ENCODE measurements at places on chromosomes 11 and 22.
A peak's percentile ranks its signal among the peaks of the same experiment; 100 is the strongest.

DNA sequence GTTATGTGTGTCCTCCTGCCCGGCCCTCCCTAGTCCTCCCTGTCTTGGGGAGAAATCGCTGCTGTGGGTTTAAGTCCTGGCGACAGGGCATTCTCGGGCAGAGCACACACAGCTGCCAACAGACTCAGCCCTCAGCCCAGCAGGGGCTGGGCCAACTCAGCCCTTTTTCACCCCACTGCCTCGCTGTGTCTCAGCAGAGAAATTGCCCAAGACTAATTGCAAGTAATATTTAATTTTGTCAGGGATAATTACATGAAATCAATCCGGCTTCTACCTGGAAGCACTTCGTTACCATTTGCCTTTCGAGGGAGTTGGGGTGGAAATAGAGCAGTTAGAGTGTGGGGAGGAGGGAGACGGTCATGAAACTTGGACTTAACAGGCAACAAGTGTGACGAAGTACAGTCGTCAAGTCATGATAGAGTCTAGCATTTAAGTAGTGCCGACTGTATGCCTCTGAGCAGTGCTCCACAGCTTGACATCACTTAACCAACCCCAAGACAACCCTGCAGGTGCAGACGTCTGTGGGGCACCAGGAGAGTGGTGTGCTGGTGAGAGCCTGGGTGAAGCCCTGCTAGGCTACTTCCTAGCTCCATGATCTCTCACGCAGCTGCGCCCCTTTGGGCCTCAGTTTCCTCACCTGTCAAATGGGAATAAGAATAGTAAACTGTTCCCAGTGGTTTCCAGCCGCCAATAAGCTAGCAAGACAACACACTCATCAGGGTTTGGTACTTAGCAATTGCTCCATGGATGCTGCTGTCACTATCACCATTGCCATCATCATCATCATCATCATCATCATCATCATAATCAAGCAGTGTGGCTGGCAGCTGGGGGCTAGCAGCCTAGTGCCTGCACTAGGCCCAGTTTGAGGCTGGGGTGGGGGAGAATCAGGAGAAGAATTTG is 29.2 kb downstream of the MN1 start:
- no peak for DNase-seq

DNA sequence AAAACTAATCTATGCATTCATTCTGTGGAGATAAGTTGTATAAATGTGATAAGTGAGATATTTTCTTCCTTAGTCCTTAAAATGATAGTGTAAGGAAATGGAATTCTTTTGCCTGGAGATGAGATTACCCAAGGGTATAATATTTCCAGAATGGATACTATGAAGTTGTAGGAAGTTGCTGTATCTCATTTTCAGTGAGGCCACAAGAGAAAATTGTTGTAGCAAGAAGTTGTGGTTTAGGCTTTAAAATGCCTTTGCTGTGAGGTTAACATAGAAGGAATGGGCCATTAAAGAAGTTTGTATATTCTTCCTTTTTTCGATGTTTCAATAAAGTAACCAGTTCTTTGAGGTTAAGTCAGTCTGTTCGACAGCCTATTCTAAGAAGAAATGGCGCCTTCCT is 50.7 kb upstream of the LIN7C start:
- DNase-seq, result no peak

DNA sequence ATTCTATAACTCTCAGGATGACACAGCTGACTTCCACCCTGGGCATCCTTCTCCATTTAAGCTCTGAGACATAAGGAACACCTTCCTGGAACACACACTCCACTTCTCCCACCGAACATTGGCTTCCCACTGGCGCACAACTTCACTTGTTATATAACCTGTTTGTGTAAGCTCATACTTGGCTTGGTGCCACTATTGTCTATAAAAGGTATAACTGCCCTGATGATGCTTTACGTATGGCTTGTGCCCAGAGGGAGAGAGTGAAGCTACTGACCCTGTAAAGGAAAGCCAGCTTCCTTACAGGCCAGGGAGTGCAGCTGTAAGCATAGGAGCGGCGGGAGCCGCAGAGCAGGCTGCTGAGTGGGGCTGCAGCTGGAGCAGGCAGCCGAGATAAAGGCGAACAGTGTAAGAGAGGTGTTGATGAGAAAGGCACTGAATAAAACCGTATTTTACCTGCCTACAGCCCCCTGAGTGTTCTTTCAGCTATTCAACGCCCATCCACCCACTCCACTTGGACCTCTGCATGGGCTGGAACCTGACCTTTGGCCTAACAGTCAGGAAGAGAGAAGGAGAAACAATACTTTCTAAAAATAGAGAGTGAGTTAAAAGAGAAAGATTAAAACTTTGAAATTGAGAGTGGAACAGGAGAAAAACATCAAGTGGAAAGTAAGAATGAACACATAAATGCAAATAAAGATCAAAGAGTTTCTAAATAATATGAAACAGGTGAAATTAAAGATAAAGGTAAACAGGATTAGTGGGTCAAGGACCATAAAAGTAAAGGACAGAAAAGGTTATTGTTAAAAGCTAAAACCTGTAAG is 252.1 kb upstream of the ARHGAP42 start:
- DNase-seq, result peak; percentile 3

GRCh38 chr11:131977231-131977630 is 606.8 kb downstream of the NTM start:
- no peak for DNase-seq

DNA sequence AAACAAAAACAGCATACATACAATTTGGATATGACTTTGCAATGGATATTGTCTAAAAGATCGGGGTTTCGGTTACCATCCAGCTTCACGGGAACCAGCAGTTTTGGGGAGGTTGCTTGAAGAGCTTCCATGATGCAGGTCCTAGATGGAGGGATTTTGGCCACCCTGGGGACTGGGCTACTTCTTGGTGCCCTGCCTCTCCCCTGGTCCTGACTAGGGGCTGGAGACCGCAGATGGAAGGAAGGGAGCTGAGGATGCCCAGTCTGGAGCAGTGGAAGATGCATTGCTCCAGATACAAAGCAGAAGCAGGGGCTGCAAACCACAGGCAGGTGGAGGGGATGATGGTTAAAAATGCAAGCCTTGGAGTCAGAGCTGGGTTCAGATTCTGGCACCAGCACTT is 13.5 kb downstream of the SOX10 start:
- no peak for DNase-seq

GRCh38 chr11:27161071-27161470 is 120.5 kb downstream of the BBOX1 start:
- DNase-seq, result no peak

- no peak for DNase-seq
Observed at GRCh38 chr11:119788096-119788883, 59.3 kb upstream of the NECTIN1 start.

DNA sequence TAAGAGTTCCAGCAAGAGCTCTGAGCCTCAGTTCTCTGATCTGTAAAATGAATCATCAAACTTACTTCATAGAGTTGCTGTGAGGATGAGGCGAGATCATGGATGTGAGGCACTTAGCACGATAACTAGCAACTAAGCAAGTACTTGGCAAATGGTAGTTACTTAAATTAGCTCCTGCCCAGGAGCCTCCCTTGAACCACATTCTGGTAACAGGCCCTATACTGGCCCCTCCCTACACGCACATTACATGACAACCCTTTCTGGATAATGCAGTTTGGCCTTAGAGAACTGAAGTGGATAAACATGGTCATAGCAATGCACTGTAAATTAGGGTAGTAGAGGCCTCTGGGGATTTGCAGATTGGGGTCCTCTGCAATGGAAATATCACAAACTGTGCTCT is 187.4 kb upstream of the NARS2 start:
- DNase-seq, result no peak

- no peak for DNase-seq
Observed at GRCh38 chr11:10606536-10607208, 38.2 kb upstream of the LYVE1 start.

GRCh38 chr11:12270215-12270797 is 107.1 kb upstream of the PARVA start:
- no peak for DNase-seq

- DNase-seq, result no peak
Observed at GRCh38 chr11:112769584-112769983, 191.6 kb upstream of the NCAM1 start.

DNA sequence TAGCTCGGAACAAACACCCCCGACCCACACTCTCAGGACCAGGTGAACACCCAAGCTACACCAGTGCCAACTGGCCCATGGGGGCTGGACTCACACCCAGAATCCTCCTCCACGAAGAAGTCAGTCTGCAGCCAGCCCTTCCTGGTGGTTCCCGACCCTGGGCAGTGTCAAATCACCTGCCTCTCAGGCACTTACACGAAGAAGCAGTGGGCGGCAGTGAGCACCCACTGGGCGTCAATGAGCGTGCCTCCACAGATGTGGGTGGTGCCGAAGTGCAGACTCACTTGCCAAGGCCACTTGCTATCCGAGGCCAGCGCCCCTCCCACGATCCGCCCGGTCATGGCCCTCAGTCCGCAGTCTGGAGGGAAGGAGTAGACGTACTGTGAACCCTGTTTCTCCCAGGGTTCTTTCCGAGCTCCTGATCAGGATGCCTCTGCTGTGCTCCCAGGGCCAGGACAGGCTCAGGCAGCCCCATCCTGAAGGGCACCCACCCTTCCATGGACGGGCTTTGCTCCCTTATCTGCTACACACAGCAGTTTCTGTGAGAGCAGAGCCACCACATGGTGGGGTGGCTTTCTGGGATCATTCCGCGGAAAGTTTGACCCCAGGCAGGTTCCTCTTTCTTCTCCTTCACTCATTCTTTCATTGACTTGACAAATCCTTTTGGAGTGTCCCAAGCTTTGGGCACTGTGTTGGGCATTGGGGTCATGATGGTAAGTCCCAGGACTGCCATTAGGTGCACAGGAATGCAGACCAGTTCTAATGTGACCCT is 19.4 kb downstream of the TMPRSS13 start:
- DNase-seq, result no peak

DNA sequence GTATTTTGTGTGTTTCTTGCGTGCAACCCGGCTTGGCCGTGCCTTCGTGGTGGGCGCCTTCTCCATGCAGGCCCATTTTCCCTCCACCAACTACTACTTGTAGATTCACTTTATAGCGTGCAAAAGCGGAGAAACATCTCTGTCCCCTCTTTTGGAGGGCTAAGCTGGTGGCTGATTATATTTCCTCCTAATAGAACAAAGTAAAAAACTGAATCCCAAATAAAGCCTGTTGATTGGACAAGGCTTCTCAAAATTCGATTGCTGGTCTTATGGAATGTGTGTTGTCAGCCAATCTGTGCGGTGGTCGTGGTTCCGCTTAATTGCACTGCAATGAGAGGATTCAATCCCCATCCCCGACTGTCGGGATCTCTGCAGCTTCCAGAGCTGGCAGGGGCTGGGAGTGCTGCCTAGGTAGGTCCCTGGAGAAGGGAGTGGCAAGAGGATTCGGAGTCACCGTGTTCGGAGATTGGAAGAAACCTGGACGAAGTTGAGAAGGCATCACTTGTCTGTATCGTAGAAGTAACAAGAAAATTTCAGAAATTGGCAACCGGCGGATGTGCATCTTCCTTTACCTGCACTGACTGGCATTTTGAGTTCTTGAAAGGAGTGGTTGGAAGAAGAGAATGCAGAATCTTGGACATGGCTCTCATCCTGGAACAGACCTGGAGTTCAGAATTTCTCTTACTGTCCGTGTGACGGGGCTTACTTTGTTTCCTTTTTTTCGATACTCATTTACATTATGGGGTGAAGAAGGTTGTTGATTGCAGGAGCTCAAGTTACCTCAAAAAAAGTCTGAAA is 1.1 kb downstream of the HMGXB4 start:
- DNase-seq, result peak; percentile 6

DNA sequence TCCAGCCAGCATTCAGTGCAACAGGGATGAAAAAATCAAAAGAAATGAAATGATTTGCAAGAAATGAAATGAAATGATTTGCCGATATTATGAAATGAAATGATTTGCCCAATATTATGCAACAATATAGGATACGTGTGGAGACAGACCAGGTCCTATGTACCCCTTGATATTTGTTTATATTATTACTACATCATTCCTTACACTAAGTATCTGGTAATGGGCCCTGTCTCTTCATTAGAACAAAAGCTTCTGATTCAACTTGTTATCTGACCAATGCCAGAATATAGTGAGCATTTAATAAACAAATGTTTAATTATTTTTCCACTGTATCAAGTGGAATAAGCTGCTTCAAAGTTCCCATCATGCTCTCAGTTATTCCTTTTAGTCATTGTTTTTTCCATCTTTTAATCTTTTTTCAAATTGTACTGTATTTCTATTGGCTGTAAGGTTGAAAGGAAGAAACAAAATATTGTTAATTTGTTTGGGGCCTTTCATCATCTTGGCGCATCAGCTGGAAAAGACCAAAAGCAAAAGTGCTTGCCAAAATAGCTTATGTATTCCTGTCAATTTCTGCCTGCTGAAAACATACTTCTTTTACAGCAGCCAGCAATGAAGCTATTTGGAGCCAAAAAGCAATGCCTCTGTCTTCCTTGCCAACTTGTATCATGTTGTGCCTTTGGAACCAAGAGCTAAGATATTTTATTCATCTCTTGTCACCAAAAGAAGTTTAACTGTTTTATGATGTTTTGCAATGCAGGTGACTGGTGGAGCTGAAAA is 2314.9 kb downstream of the LRRC4C start:
- DNase-seq, result no peak

GRCh38 chr11:95306801-95307200 is 75.8 kb upstream of the SESN3 start:
- no peak for DNase-seq

GRCh38 chr11:19646921-19647320 is 65.7 kb upstream of the NAV2 start:
- no peak for DNase-seq

- DNase-seq, result no peak
Observed at GRCh38 chr22:50717709-50718351, 20.2 kb upstream of the ACR start.

DNA sequence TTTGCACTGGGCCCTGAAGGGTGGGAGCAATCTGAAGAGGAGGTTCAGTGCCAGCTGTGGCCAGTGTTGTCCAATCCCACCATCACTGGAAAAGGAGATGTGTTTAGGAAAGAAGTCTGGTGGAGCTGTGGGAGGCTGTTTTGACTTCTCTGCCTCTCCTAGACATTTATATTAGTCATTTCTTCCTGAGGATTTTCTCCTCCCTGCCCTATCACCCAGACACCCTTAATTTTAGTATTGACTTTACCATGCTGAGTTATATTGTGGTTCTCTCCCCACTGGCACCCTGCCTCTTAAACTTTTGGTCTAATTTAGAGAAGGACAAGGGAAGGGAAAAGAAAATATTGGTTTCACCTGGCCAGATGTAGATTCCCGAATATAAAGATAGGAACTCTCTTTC is 159.1 kb downstream of the WNT11 start:
- no peak for DNase-seq
